CD4-positive, alpha-beta T cell treated with Interleukin-17A for 1 hour (primary cell): ENCODE measurements at places on chromosomes 2 and 18.

DNA sequence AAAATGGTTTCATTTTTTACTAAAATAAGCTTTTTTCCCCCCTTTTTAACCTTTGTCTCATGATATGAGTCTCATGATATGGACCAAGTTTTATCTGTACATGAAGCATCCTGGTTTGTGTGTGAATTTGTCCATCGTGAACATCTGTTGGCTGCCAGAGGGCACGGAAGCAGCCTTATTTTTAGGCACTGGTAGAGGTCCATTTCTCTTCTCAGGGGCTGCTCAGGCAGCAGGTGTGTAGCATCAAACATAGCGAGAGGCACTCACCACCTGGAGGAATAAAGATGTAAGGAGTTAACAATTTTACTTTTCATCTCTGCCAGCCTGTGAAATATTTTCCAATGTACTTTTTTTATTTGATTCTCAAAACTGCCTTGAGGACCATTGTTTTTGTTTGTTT is 134.5 kb downstream of the RHBDD1 start:
- DNase-seq = no peak

DNA sequence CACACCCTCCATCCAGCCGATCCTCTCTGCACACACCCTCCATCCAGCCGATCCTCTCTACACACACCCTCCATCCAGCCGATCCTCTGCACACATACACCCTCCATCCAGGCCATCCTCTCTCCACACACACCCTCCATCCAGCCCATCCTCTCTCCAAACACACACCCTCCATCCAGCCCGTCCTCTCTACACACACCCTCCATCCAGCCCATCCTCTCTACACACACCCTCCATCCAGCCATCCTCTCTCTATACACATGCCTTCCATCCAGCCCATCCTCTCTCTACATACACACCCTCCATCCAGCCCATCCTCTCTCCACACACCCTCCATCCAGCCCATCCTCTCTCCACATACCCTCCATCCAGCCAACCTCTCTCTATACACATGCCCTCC is 83.1 kb downstream of the EIPR1 start:
- no peak for DNase-seq

DNA sequence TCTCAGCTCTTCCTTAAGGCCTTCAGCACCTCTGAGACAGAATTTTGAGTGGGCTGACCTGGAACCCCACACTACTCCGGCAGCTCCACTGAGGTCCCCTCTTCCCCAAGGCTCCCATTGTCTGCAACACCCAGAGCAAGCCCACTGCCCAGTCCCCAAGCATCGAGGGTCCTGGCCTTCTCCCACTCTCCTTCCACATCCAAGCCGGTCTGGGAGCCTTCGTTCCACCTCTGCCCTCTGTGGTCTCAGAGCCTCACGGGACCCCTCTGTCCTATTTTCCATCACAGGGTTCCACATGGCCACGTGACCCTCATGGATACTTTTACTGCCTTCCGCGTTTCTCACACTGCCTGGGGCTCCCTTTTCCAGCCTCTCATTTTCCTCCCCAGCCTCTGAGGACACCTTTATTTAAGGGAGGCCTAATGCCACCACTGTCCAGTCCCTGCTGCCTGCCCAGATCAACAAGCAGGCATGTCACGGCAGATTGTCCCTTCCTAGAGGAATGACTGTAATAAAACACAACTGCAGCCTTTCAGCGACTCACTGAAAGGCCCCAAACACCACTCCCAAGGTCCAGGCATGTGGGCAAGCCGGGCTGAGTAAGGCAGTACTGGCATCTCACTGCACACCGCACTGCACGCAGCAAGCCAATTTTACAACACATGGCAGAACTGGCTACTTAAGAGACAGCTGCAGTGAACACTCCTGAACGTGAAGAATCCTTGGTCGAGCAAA is 7.9 kb upstream of the SALL3 start:
- no peak for DNase-seq

DNA sequence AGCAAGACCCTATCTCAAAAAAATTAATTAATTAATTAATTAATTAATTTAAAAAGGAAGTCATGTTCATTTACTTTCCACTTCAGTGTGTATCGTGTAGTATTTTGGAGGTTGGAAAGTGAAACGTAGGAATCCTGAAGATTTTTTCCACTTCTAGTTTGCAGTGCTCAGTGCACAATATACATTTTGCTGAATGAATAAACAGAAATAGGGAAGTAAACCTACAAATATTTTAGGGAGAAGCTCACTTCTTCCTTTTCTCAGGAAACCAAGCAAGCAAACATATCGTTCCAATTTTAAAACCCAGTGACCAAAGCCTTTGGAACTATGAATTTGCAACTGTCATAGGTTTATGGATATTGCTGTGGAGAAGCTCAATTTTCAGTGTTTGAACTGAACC is 27.8 kb downstream of the SLC14A1 start:
- DNase-seq = no peak

DNA sequence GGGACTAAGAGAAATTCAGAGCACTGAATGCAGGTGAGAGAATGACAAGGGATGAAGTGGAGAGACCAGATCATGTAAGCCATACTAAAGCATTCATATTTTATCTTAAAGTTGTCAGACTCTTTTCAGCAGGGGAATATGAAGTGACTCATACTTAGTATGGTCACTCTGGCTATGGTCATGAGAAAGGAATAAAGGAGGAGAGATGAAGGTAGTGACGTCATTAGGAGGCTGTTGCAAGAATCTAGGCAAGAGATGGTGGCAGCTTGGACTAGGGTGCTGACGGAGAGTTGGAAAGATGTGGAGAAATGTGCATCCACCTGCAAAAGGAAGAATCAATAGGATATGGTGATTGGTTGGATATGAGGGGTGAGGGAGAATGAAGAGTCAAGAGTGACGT is 203.2 kb upstream of the ACVR2A start:
- no peak for DNase-seq

DNA sequence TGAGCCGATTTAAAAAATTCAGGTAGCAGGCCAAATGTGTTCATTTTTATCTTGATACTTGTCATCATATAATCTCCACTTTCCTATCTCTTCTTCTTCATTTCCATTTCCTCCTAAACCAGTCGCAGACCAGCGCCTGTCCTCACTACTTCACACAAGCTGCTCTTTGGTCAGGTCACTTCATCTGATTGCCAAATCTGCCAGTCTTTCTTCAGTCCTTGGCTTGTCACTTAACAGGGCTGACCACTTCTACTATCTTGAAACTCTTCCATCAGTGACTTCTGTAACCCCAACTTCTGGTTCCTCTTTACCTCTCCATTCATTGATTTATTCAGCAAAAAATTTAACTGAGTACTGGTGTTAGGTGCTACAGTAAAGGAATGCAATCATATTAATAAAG is 18.0 kb upstream of the SPRED2 start:
- no peak for DNase-seq

DNA sequence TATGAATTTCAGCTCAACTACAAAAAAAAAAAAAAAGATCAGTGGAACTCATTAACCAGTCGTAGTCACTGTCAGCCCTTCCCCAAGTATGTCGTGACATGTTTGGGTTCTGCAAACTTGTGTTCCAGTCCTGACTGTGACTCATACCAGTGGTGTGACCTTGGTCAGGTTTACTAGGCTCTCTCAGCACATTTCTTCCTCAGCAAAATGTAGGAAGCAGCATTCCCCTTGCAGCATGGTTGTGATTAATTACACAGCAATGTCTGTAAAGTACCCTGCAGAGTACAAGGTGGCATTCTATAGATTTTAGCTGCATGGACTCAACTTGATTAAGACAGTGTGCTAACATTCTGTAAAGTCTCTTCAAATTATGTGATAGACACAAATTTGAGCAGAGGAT is 156.9 kb downstream of the LAMA1 start:
- no peak for DNase-seq

DNA sequence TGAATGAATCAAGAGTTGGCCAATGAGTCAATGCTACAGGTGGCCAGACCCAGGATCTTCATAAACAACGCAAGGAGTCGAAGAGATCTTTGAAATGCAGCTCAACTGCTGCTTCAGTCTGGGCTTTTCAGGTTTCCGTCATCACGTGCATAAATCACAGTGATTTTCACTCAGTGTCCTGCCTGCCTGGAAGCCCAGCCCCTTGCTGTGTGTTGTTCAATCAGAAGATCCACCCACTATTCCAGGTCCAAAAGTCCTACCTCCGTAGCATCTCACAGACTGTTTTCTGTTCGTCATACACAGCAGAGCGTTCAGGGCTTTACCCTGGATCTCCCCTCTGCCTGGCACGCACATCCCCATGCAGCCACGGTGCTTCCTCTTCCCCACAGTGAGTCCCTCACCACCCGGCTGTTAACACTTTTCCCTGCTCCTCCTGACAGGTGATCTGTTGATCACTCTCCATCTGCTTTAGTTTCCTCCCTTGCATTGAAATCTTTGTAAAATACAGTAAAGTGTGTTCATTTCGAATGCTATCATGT is 216.3 kb downstream of the MYT1L start:
- DNase-seq = no peak

DNA sequence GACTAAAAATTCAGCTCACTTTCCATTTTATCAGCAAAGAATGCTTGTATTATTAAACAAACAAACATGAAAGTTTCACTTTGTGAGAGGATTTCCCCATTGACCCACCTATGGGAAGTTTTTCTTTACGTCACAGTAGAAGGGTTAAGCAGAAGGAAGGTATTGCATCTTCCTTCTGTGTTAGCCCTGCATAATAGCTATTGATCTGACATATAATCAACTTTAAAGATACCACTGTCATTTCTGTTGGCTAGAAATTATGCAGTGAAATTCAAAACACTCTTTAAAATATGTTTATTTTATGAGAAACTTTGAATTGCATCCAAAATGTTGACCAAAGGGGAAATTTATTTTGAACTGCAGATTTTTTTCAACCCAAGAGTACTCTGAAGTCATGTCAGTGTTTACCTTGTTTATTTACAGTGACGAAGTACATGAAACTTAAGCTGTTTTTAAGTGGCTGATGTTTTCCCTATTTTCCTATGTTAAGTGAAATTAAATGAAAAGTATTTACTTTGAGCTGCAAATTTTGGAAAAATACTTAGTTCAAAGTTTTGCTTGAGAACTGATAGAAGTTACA is 566.4 kb downstream of the ZEB2 start:
- no peak for DNase-seq

- DNase-seq = no peak
These were observed 39.6 kb downstream of the PSMG2 start for GRCh38 chr18:12742453-12742852.

- no peak for DNase-seq
These were observed 71.0 kb upstream of the CCDC150 start for GRCh38 chr2:196568506-196568905.

DNA sequence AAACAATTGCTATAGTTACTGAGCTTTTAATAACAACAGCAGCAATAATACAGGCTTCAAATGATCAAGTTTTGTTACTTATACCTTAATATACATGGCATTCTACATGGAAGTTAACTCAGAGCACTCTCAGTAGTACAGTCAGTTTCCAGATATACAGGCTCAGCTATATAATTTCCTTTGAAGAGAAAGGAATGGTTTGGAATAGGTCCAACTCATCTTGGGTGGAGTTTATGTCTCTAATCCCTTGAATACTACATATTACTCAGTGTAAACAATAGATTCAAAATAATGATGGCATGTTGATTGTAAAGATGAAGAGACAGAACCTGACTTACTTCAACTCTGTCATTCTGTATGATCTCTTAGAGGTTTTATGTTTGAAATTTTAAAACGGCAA is 174.9 kb downstream of the EPHA4 start:
- DNase-seq = no peak
